GOT3 (cell line): ENCODE measurements at places on chromosomes 5 and 9.

- no peak for DNase-seq
These were observed 180.5 kb downstream of the RAB3C start for GRCh38 chr5:58763390-58763789.

GRCh38 chr9:128892221-128892921 is 10.4 kb downstream of the LRRC8A start:
- DNase-seq, result no peak

- DNase-seq, result no peak
These were observed 48.1 kb downstream of the POC5 start for GRCh38 chr5:75668977-75669689.

GRCh38 chr5:76608833-76609232 is 14.4 kb downstream of the F2RL2 start:
- no peak for DNase-seq

DNA sequence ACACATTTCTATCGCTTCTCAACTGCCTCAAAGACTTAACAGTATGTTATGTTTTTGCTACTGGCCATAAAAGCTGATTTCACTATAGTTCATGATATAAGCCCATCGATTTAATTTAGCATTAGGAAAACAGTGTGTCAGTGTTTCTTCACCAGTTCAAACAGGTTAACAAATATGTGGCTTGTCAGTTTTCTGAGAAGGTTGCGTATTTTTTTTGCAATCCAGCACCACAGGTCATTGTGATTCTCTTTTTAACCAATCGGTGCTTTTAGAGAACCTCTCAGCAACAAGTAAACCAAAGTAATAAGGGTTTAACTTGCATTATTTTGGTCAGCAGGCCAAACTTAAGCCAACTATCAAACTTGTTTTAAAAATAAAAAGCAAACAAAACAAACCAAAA is 409.6 kb downstream of the NFIB start:
- DNase-seq, result no peak

- DNase-seq, result no peak
These were observed 730.4 kb downstream of the EFNA5 start for GRCh38 chr5:106940301-106940846.

GRCh38 chr5:7980881-7981280 is 111.9 kb downstream of the MTRR start:
- DNase-seq, result no peak

DNA sequence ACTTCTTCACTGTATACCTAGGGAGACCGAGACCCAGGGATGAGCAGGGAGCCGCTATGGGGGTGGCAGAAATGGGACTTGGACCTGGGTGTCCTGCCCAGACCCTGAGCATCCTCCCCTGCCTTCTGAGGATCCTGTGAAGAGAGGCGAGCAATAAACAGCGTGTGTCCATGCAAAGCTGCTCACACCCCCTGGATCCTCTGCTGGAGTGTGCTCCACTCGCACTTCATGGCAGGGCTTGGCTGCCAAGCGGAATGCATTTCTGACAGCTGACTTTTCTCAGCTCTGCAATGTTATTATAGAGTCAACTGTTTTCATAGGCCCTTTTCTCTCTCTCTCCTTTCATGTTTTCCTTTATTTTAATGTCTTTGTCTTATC is 31.0 kb upstream of the ALDH1B1 start:
- no peak for DNase-seq

GRCh38 chr9:134951461-134951860 is 33.7 kb upstream of the FCN1 start:
- no peak for DNase-seq

- DNase-seq, result no peak
These were observed 34.7 kb downstream of the ADRB2 start for GRCh38 chr5:148861088-148861487.

GRCh38 chr5:67035098-67035740 is 161.4 kb downstream of the CD180 start:
- no peak for DNase-seq

DNA sequence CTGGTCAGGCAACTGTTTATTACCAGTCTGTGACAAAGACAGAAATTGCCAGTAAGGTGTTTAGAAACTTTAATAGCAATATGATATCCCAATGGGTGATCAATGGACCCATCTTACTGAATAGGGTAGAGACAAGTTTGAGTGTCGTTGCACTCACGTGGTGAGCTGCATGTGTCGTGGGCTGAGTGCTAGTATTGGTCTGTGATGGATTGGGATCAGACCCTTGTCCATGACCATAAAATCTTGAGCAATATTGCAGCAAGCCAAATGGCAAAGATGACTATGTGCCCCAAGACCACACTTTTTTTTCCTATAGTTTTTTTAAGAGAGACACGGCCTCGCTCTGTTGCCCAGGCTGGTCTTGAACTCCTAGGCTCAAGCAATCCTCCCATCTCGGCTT is 114.5 kb downstream of the PALM2AKAP2 start:
- no peak for DNase-seq

- no peak for DNase-seq
These were observed 59.1 kb upstream of the TBC1D2 start for GRCh38 chr9:98314381-98315066.

DNA sequence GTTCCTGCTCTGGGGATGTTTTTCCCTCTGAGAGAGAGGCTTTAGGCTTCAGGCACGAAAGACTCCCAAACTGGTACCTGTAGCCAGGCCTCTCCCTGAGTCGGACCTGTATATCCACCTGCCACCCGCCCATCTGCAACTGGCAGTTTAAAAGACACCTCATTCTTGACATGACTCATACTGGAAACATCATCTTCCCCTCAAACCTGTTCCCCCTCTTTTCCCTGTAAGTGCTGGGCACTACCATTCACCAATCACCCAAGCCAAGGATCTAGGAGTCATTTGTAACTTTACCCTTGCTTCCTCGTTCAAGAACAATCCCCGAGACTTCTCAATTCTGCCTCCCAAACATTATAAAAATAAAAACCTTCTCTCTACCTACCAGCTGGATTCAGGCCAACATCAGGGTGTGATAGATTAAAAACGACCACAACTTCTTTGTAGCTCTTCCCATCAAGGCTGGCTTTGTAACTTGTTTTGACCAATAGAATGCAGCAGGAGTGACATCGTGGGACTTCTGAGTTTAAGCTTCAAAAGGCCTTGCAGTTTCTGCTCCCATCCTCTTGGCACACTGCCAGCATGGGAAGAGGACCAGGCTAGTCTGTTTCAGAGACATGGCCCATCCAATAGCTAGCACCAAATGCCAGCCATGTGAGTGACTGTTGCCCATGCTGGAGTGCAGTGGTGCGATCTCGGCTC is 1.8 kb upstream of the WDR31 start:
- DNase-seq, result no peak

DNA sequence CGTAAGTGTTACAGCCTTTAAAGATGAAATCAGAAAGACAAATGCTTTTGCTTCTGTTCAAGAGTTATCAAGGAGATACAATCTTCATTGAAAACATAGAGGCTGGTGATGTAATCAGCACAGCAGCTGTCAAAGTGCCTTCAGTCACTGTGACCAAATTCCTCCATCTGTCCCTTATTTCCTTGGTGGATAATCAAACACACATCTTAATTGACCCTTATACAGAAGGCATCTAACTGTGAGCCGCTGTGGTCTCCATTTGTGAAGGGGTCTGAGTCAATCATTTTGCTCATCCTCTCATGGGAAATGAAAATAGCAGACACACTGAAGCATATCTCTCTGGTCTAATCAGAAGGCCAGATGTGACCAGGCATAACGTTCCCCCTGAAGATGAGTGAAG is 130.1 kb upstream of the TLR4 start:
- no peak for DNase-seq

GRCh38 chr9:26682796-26683496 is 209.7 kb downstream of the CAAP1 start:
- no peak for DNase-seq

- DNase-seq, result no peak
These were observed 555.3 kb upstream of the PTGER4 start for GRCh38 chr5:40124367-40124766.

GRCh38 chr5:149559706-149560105 is 8.5 kb upstream of the CSNK1A1 start:
- no peak for DNase-seq

DNA sequence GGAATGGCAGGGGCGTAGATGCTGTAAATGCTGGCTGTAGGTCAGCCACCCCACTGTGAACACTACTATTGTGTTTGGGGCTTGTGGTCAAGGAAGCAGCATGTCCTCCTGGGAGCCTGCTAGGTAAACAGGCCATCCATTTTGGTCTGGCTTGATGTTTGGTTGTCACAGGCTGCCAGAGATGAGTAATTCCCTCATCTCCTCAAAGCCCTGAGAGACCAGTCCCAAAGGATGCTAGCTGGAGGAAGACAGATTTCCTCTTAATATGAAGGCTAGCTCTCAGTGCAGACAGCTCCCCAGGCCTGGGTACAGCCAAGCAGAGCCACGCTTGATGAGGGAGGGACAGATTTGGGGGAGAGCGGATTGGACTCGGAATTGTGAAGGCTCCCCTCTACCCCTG is 72.5 kb upstream of the MAP1B start:
- DNase-seq, result no peak

DNA sequence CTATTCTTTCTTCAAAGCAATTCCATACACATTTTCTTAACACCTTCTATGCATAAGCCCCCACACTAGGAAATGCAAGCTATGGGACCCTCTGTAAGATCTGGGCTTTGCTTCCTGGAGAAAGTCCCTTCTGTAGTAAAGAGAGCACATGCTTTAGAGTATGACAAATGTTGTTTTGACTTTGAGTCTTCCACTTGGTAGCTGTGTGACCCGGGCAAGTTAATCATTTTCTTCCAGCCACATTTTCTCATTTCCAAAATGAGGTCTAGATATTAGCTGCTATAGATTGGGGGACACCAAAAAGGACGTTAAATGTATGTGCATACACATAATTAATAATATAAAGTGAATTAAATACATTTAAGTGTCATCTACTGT is 334.0 kb downstream of the NFIB start:
- DNase-seq, result no peak
